Subcutaneous adipose tissue (tissue), 4 donors: ENCODE measurements at places on chromosomes 3 and 15. TPM values are rescaled to one million over a fixed set of nuclear protein-coding genes. Genes with fewer than 3 reads are reported as not detected.

Gene PDZRN3
- total RNA-seq, result 152 TPM

Gene COLQ
- 2.4 TPM for total RNA-seq

Gene MRPL3
- total RNA-seq, result 59.8 TPM

Gene BFSP2
- total RNA-seq, result not detected

Gene PPIB
- total RNA-seq, result 224 TPM

Gene CYP1A2
- not detected for total RNA-seq

Gene B3GALNT1
- 4.0 TPM for total RNA-seq

Gene EFCC1
- total RNA-seq, result 3.8 TPM

Gene PRTG
- total RNA-seq, result 0.66 TPM

Gene HGD
- not detected for total RNA-seq

Gene FBXL22
- total RNA-seq, result not detected

Gene GOLGA6L9
- 2.3 TPM for total RNA-seq

Gene IMPG2
- 0.38 TPM for total RNA-seq

Gene SEMA5B
- not detected for total RNA-seq

Gene SLC35A5
- total RNA-seq, result 33.5 TPM

Gene TRIM42
- total RNA-seq, result not detected

Gene CLDN18
- not detected for total RNA-seq

Gene SERINC4
- not detected for total RNA-seq

Gene UPK1B
- total RNA-seq, result not detected

Gene EPHA3
- 7.2 TPM for total RNA-seq

Gene CCR3
- not detected for total RNA-seq

Gene GOLGA6L24
- total RNA-seq, result not detected

Gene ACKR4
- total RNA-seq, result 18.3 TPM

Gene MEX3B
- 2.0 TPM for total RNA-seq

Gene RASGRF1
- not detected for total RNA-seq

Gene NR2E3
- total RNA-seq, result not detected

Gene SLC28A1
- total RNA-seq, result not detected

Gene EHHADH
- 12.3 TPM for total RNA-seq

Gene EXD1
- not detected for total RNA-seq

Gene BBX
- 46.7 TPM for total RNA-seq

Gene CFAP161
- not detected for total RNA-seq

Gene FOXB1
- total RNA-seq, result not detected

Gene NTRK3
- total RNA-seq, result 0.51 TPM

Gene CELF6
- 2.4 TPM for total RNA-seq

Gene TM4SF4
- not detected for total RNA-seq

Gene CCR8
- total RNA-seq, result not detected

Gene GOLGA6L7
- total RNA-seq, result not detected

Gene ANKRD63
- total RNA-seq, result not detected

Gene RAP2B
- 28.2 TPM for total RNA-seq

Gene SKIL
- total RNA-seq, result 34.3 TPM

Gene IL5RA
- total RNA-seq, result 0.19 TPM

Gene KPNA4
- total RNA-seq, result 70.3 TPM

Gene ATP13A5
- total RNA-seq, result not detected

Gene RGMA
- total RNA-seq, result 5.4 TPM

Gene CFAP100
- total RNA-seq, result not detected

Gene GOLGA6B
- not detected for total RNA-seq

Gene GOLGA8G
- not detected for total RNA-seq
